ENCODE measurements at places on chromosomes 1 and 21.

GRCh38 chr1:87051965-87052364 is 137.5 kb downstream of the HS2ST1 start:
- DNase-seq, result no peak

- no peak for DNase-seq
Measured at GRCh38 chr1:53508991-53509666, 49.9 kb downstream of the DMRTB1 start.

GRCh38 chr1:153750026-153750995 is 22.5 kb downstream of the INTS3 start:
- DNase-seq, result no peak

GRCh38 chr21:39020751-39021477 is 162.3 kb downstream of the PSMG1 start:
- DNase-seq, result no peak

GRCh38 chr1:235942979-235943575 is 76.4 kb upstream of the LYST start:
- no peak for DNase-seq

DNA sequence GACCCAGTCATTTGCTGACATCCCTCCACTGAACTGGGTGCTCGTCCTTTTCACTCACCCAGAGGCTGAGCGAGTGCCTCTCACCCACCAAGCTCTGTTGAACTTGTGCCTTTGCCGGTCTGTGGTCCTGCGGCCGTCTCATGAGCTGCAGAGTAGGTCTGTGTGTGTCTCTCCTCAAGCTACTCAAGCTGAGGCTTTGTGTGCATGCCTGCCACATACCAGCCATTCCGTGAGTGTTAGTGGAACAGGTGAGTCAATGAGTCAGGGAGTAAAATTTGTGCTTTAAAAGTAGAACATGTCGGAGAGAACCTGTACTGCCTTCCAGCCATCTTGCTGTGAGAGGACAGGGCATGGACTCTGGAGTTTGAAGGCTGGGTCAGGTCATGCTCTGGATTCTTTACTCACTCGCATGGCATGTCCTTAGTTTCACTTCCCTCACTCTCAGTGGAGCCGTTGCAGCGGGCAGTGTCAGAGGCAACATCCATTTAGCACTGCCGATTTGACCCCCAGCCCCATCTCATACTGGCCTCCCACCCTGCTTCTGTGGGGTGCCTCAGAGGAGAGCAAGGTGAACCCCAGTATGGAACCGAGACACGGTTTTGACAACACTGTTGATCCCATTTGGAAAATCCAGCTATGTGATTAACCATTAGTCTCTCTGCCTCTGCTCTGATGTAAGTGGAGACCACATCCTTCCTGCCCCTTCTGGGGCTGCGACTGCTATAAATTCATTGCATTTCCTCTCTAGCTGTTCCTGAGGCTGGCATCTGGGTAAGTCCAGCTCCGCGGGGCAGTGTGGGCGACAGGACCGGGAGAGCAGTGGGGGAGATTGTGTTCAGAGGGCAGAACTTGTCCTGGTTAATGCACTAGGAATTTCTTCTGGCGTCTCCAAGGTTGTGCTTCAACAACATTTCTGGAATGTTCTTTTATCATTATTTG is at the start of gene NLRP3:
TSS of gene NLRP3 (plus strand) at position 751 of the 939 bp plus-strand sequence. CDS start 2,628 bp downstream, outside the sequence.
- no peak for DNase-seq

DNA sequence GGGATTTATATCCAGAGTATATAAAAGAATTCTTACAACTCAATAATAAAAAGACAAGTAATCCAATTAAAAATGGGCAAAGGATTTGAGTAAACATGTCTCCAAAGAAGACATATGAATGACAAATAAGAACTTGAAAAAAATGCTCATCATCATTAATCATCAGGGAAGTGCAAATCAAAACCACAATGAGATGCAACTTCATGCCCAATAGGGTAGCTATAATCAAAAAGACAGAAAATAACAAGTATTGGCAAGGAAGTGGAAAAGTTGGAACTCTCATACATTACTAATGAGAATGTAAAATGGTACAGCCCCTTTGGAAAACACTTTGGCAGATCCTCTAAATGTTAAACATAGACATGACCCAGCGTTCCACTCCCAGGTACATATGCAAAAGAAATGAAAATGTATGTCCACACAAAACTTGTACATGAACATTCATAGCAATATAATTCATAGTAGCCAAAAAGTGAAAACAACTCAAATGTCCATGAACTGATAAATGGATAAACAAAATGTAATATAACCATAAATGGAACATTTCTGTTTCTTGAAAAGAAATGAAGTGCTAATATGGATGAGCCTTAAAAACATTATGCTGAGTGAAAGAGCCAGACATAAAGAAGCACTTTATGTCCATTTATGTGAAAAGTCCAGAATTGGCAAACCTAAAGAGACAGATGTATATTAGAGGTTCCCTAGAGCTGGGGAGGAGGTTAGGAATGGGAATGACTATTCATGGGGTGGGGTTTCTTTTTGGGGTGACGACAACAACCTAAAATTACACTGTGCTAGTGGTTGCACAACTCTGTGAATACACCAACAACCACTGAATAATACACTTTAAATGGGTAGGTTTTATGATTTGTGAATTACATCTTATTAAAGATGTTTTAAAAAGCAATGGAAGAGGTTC is 259.7 kb downstream of the RHOU start:
- no peak for DNase-seq
